ENCODE measurements at places on chromosomes 4 and X.

DNA sequence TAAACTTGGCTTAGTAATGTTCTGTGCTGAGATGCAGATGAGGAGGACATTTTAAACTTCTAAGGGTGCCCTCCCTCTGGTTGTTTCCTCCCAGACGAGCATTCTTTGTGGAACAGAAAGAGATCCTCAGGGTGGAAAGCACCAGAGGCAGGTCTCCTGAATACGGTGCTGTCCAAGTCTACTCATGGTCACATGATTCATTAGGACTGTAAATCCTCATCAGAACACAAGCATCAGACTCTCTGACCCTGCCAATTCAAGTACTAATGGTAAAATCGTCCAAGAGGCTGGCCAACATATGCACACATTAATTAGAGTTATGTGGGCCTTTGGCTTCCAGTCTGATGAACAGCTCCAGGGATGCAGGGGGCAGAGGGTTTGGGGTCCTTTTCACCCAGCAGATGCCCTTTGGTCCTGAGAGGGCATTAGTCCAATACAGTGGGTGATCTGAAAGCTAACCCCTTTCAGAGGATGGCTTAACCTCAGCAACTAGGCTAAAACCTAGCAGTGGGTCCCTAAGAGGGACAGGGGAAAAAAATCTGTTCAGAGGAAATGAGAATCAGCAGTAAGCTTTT is 18.2 kb downstream of the HAND2 start:
- DNase-seq, result no peak

DNA sequence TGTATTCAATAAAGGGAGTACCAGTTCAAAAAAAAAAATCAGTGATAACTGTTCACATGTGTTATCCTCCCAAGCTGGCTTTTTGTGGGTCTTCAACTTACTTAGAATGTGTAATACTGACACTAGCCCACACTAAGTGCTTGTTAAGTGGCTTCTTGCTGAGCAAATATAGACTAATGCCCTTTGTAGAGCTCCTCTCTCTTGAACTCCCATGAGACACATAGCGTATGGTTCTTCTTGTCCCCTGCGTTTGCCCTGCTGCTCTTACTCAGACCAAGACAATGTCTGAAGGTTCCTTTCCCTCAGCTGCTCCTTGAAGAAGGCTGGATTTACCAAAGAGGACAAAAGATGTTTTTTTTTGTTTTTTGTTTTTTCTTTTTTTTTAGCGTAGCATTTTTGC is 110.9 kb downstream of the FRAS1 start:
- no peak for DNase-seq

GRCh38 chrX:44299177-44299576 is 44.3 kb downstream of the EFHC2 start:
- no peak for DNase-seq

DNA sequence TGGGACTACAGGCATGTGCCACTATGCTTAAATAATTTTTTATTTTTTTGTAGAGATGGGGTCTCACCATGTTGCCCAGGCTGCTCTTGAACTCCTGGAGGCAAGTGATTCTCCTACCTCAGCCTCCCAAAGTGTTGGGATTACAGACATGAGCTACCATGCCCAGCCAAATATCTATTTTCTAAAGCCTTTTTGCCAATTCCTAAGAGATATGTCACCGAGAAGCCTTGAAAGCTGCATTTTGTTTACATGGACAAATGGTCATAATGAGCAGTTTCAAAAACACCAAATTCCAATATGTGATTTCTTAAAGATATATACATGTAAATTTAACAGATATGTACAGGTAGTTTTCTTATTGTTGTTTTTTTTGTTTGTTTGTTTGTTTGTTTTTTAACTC is 33.0 kb upstream of the PGRMC2 start:
- DNase-seq, result no peak

GRCh38 chrX:30568136-30568535 is 9.4 kb downstream of the TASL start:
- peak; percentile 2 for DNase-seq

GRCh38 chr4:7852568-7853185 is 87.0 kb downstream of the AFAP1 start:
- DNase-seq, result no peak
